Suppressor macrophage (primary cell): ENCODE measurements at places on chromosomes 4 and X.

- DNase-seq = peak; percentile 64
Measured at GRCh38 chr4:129344058-129344457, 248.1 kb downstream of the C4orf33 start.

DNA sequence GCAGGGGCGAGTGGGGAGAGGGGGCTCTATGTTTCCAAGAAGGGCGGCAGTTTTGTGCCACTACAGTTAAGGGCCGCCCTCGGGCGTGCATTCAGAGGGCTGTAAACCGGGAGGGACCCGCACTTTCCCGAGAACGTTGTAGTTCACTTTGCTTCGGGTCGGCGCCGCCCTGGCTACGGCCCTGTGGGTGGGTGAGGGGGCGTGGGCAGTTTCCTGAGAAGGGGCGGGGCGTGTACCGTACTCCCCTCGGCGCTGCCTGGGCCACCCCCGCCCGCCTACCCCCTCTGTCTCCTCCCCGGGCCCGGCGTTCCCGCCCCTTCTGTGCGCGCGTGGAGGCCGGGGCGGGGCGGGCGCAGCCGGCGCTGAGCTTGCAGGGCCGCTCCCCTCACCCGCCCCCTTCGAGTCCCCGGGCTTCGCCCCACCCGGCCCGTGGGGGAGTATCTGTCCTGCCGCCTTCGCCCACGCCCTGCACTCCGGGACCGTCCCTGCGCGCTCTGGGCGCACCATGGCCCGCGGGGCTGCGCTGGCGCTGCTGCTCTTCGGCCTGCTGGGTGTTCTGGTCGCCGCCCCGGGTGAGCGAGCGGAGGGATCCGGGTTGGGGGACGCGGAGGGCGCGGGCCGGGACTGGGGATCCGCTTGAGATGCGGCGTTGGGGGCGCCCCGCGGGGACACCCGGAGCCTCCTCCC is at the start of gene CD99:
CD99 (plus strand) TSS at position 440 of the 687 bp plus-strand sequence; CDS start at position 506, 66 bp downstream.
- DNase-seq = peak; percentile 86

DNA sequence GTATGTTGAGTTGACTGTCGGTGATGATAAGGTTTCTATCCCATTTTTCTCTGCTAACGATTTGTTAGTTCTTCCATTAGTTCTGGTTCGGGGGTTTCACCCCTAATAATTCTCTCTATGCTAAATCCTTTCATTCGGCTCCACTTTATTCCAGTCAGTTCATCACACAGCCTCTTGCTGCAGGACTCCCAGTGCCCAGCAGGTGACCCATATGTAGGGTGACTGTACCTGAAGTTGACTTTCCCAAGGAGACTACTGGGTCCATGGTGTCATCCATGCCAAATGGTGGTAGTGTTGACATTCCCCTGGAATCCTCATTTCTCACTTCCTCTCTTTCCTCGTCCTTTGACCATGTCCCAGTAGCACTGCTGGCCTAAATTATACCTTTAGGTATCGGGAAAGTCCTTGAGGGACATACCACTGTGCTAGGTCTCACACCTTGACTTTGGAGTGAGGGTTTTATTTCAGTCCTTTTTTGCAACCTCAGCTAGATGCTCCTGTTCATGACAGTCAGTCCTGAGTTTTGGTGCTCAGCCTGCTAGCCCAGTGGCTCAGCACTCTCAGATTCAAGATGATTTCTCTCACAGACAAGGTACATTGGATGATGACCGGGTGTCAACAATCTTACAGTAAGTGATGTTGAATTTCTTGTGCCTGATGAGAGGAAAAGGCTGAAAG is 105.1 kb upstream of the ARHGAP24 start:
- no peak for DNase-seq

DNA sequence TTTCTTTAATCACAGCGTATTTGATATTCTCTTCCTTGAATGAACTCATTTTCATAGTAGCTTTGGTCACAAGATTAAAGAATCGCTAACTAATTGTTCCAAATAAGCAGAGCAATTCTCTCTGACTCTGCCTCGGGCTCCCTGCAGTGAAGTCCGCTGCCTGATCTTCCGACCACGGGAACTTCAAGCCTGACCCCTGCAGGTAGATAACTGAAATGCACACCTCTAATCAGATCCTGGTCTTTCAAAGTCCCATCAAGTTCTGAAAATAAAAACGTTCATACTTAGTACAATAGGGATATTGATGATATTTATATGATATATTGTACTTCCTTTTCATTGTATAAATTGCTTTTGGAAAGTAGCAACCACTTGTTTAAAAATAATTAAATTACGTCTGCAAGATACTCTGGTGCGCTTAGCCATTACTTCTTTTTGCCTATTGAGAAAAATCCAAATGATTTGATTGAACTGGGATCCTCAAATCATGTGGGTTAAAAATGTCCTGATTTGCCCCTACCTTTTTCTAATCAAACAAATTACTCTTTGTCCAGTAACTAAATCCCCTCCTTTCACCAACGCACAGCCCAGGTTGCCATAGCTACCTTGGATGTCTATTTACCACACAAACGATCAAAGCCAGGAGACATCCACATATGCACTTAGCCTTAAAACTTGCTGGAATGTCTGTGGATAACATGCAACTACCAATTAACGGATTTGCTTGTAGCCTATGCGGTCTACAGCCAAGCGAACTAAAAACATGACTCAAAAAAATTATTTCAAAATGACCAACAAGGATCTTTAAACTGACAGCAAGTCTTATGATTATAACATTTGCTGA is 4.2 kb downstream of the MID1 start:
- DNase-seq = peak; percentile 53

GRCh38 chr4:4395371-4395770 is 8.5 kb downstream of the NSG1 start:
- DNase-seq = no peak

DNA sequence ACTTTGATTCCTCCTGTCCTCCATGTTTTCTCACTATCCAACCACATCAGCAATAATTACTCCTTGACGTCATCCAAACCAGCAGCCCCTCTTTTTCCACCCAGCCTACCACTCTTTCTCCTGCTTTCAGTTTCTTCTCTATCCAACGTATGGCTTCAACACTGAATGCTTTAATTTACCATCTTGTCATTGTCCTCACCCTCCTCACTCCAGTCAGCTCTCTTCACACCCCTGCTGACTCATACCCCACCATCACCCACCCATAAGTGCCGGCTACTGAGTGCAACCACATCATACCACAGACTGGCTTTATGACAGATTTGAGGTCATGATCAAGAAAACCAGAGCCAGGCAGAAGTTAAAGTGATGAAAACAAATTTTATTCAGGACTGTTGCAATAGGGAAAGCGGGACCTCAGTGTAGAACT is 9.8 kb upstream of the ANXA5 start:
- peak; percentile 35 for DNase-seq

DNA sequence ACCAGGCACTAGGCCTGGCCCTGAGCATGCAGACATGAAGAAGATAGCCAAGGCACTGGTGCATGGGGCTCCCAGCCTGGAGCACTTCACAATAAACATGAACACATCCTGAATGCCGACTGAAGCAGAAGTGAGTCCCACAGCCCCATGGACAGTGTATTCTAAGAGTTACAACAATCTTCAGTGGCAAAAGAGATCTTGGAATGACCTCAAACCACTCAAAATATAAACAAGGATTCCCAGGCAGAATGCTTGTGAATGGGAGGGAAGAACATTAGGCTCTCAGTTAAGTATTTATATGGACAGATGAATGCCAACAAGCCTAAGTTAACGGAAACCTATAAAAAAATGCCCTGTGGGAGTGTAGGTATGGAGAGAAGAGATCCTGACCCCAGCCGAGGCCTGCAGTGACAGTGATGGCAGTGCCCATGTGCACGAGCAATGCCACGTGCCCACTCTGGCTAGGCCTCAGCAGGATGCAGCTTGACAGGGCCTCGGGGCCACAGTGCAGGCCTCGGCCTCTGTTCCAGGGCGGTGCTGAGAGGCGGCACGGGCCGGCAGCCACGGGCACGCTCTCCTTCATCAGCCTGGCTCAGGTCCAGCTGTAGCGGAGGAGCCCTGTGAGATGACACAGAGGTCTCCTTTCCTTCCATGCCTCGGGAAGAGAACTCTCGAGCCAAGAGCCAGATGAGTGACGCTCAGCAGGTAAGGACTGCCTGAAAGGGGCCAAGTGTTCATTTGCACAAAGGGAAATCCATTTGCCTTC is 49.2 kb downstream of the IRF2 start:
- no peak for DNase-seq

DNA sequence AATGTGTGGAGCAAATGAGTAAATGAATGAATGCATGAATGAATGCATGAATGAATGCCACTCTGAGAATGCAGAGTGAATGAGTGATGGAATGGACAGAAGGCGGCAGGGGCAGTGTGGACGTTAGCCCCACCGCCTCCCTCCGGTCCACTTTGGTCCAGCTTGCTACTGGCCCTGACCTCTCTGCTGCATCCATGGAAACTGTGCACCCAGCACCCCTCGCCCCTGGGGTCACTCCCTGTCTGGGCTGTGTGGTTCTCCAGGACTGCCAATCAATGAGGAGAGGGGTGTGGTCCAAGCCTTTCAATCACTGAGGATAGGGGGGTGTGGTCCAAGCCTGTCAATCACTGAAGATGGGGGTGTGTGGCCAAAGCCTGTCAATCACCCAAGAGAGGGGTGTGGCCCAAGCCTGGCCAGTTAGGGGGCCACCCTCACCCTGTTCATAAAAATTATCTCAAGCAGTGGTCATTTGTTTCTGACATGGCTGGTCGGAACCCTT is 39.2 kb upstream of the ASMTL start:
- peak; percentile 48 for DNase-seq

DNA sequence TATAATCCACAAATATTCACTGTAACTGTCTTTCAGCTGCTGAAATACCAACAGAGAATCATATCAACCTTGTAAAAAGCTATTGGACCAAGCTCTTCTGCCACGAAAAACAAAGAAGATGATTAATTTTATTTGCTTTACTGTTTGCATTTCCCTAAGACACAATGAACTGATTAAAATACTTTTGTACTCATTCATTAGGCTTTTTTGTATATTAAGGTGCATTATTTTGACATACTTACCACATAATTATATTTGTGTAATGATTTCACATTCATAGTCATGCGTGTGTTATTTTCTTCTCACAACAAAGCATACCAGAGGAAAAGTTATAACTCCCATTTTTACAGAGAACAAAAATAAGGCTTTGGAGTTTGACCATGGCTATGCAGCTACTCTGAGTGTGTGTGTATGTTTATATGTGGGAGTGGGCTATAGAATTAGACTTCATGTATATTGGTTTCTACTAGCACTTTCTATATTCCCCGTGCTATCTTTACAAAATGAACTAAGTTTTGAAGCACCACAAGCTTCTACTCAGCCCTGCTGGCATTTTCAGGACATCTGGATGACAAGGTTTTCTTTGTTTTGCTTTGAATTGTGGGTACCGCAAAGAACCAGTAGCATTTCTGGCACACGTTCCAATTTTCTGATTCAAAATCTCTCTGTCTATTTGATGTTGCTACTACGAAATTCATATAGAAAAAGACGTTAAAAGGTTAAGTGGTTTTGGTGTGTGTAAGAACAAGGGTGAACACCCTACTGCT is 11.0 kb upstream of the FGF5 start:
- DNase-seq = no peak

- no peak for DNase-seq
Measured at GRCh38 chr4:185909972-185910371, 98.0 kb upstream of the SORBS2 start.
